Right renal cortex interstitium (tissue), 3 donors: ENCODE measurements at places on chromosomes 12 and 14. TPM values are rescaled to one million over a fixed set of nuclear protein-coding genes. Genes with fewer than 3 reads are reported as not detected.

The PRORP gene
- 33.6 TPM for polyA plus RNA-seq

The KICS2 gene
- 5.0 TPM for polyA plus RNA-seq

The RBP5 gene
- polyA plus RNA-seq: 52.6 TPM

The BHLHE41 gene
- polyA plus RNA-seq: 1.1 TPM

The KLHDC1 gene
- 5.5 TPM for polyA plus RNA-seq

The GPR135 gene
- 2.9 TPM for polyA plus RNA-seq

The TMEM30B gene
- polyA plus RNA-seq: 13.0 TPM

The TRMT5 gene
- 29.7 TPM for polyA plus RNA-seq

The FAIM2 gene
- 2.1 TPM for polyA plus RNA-seq

The DAO gene
- polyA plus RNA-seq: 1.1 TPM

The COL2A1 gene
- polyA plus RNA-seq: 30.9 TPM

The RARG gene
- 33.5 TPM for polyA plus RNA-seq

The MMP17 gene
- 0.72 TPM for polyA plus RNA-seq

The JPH4 gene
- polyA plus RNA-seq: 10.3 TPM

The OR6C2 gene
- not detected for polyA plus RNA-seq

The PTPRR gene
- 0.50 TPM for polyA plus RNA-seq

The SLCO1B1 gene
- not detected for polyA plus RNA-seq

The BDKRB2 gene
- 4.2 TPM for polyA plus RNA-seq

The KRT78 gene
- not detected for polyA plus RNA-seq

The EEF1AKMT3 gene
- polyA plus RNA-seq: 12.5 TPM
